MCF 10A (cell line): ENCODE measurements at places on chromosomes 2 and 18.

GRCh38 chr18:11849841-11850634, 1.2 kb upstream of the CHMP1B start:
- peak; percentile 95 for DNase-seq

- no peak for DNase-seq
Measured at GRCh38 chr2:151399981-151400380, 9.7 kb upstream of the RIF1 start.

GRCh38 chr18:5238371-5238976, 41.4 kb upstream of the AKAIN1 start:
- peak; percentile 3 for DNase-seq

DNA sequence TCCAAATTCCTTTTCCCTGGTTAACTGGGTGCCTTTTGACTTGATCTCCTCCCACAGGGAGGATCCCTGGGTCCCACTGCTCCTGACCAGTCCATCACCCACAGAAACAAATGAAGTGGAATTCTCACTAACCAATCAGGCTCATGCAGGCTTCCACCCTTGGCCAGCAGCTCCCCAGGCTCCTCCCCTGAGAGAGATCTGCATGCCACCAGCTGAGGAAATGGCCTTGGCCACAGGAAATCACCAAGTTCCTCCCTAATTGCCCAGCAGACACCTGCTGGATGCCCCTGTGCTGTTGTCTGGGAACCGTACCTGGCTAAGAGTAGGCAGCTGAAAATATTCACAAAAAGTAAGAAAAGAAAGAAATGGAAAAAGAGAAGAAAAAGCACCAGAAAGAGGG, 207.4 kb downstream of the NCK2 start:
- DNase-seq, result no peak

DNA sequence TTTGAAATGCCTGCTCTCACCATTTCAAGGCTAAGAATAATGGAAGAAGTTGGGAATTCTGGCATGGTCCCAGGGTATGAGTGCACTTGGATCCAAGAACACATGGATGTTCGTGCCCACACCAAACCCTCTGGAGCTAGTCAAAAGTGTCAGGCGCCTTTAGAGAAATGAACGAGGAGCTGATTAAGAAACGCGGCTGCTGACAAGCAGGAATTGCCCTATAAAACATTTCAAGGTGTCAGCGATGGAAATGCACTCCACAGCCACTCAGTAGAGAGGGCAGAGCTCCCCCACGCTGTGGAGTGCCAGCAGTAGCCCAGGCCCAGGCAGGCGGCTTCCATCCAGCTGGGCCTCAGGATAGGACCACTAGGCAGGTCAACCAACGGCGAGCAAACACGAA, 213.7 kb downstream of the TTC32 start:
- no peak for DNase-seq
